Activated T-cell treated with anti-CD3 and anti-CD28 coated beads, Interleukin-2, amount 50 U/mL, for 48 hours (primary cell): ENCODE measurements at places on chromosomes 6 and 20.

DNA sequence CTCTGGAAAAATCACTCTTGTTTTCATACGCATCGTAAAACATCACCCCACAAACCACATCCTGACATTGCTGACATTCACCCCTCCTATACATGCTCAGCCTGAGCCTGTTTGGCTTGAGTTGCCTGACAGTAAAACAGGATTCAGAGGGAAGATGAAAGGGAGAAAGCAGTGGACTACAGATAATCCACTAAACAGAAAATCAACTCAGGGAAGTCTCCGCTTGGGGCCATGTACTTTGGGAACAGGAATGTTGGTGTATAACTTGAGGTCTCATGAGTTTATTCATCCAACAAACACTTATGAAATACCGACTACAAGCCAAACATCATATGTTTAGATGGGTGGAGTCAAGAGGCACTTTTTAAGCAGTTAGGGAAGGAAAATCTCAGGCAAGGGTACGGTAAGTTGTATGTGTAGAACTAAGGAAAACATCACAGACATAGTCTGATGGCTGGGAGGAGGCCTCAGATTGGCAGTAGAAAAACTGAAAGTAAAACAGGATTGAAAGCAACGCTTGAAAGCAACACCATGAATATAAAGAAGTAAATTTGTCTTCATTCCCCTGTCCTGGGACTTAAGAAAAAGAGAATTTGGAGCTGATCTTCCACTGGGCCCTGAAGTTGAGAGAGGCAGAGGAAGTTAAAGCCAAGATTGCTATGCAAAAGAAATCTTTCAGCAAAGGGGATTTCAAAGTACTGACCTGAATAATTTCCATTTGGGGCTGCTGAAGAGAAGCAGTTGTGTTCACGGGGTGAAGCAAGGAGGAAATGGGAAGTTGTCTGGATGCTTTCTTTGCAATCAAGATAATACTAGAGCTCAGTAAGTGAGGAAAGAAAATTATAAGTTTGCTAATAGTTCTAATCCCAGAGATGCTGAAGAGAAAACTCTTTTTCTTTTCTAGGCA is 28.8 kb downstream of the PDE7B start:
- DNase-seq, result peak; percentile 43

- no peak for DNase-seq
Measured at GRCh38 chr6:144319211-144319610, 34.1 kb downstream of the UTRN start.

- no peak for DNase-seq
Measured at GRCh38 chr20:20992686-20993360, 113.3 kb downstream of the LINC00237 start.

DNA sequence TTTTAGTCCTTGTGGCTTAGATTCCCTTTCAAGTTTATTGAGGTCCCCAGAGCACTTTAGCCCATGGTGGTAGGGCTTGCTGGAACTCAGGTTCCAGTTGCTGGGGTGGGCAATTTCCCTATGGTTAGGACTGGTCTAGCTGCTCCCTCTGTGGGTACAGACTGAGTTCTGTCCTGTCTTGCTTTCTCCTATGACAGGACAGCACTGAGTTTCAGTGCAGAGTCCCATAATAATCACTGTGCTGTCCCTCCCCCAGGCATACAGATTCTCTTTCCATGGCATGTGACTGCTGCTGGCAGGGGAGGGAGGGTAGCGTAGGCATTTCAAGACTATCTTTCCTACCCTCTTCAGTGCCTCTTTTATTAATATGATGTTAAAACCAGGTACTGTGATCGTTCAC is 17.1 kb upstream of the ERVFRD-1 start:
- DNase-seq, result no peak

DNA sequence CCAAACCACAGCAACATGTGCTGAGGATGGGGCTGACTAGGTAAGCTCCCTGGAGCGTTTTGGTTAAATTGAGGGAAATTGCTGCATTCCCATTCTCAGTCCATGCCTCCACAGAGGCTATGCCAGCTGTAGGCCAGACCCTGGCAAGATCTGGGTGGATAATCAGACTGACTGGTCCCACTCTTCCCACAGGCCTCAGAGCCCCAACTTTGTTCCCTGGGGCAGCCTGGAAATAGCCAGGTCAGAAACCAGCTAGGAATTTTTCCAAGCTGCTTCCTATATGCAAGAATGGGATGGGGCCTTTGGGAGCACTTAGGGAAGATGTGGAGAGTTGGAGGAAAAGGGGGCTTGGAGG is 1.5 kb upstream of the VEGFA start:
- DNase-seq, result no peak

- no peak for DNase-seq
Measured at GRCh38 chr6:122702841-122703240, 76.7 kb upstream of the FABP7 start.

DNA sequence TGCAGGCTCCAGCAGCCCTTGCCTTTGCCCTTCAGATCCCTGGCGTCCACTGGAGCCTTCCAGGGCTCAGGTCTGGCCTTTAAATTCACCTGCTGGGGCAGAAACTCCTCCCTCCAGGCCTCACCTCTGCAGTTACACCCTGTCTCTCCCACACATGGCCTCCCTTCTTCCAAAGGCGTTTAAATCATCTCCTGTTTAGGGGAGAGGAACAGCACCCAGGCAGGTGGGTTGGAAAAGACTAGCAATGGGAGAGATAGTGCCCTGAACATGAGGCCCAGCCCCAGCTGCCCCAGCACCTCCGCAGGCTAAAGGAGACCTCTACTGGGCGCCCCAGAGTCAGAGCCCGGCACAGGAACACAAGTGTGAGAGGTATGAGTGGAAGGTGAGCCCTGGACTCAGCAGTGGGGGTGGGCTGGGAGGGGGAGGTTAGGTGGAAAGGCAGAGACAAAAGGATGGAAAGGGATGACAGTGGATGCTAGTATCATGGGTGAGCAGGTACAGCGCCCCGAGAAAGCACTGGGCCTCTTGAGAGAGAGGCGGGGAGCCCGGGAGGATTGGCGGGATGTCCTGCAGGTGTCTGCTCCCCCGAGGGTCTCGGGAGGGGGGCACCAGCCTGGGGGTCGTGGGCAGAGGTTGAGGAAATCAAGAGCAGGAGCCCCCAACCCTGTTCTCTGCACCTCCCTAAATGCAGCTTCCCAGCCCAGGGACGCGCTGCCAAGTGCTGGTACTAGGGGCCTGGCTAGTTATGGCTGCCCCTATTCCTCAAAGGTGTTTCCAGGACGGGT is at the start of gene CST9:
Gene CST9, minus strand, starts transcription at position 51 of the 785 bp plus-strand sequence. CDS start 53 bp downstream, outside the sequence.
- DNase-seq, result no peak

GRCh38 chr6:85390105-85390728 is 59.7 kb upstream of the NT5E start:
- DNase-seq, result no peak

GRCh38 chr6:4658486-4658885 is 117.7 kb upstream of the CDYL start:
- DNase-seq, result no peak

- no peak for DNase-seq
Measured at GRCh38 chr20:2136275-2136674, 34.6 kb downstream of the STK35 start.

- DNase-seq, result no peak
Measured at GRCh38 chr20:41865938-41866337, 247.8 kb upstream of the CHD6 start.

GRCh38 chr20:37559312-37560027 is 31.8 kb upstream of the BLCAP start:
- DNase-seq, result no peak

GRCh38 chr6:44047179-44047546 is 80.1 kb downstream of the MRPL14 start:
- DNase-seq, result no peak

- no peak for DNase-seq
Measured at GRCh38 chr20:47350691-47351545, 5.6 kb downstream of the ZMYND8 start.

DNA sequence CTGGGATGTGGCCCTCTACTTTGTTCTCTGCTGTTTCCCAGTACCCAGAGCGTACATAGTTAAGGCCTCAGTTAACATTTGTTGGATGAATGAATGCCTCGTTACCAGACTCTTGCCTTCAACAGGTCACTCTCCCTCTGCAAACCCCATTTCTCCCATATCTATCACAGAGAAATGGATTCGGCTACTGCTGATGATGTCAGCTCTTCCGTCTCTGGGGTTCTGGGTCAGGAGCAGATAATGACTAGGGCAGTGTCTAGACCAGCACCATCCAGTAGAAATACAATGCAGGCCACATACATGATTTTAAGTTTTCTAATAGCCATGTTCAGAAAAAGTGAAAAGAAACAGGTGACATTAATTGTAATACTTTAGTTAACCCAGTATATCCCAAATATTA is 47.9 kb downstream of the TOX2 start:
- DNase-seq, result no peak

DNA sequence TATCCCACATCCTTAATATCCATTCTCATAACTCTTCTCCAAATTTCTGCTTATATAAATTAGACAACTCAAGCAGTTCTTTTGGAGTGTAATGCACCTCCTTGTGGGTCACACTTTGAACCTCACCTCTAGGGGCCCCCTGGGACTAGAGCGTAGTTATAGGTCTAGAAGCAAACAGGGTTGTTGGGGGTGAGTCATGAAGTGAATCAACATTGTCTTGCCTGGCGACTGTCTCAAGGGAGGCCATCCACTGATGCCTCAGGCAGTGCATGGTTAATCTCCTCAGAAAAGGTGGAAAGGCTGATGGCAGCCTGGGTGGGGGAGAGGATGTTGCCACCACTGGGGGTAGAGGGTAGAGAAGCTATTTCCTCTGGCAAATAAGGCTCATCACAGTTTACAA is 129.1 kb downstream of the TNFRSF21 start:
- no peak for DNase-seq

DNA sequence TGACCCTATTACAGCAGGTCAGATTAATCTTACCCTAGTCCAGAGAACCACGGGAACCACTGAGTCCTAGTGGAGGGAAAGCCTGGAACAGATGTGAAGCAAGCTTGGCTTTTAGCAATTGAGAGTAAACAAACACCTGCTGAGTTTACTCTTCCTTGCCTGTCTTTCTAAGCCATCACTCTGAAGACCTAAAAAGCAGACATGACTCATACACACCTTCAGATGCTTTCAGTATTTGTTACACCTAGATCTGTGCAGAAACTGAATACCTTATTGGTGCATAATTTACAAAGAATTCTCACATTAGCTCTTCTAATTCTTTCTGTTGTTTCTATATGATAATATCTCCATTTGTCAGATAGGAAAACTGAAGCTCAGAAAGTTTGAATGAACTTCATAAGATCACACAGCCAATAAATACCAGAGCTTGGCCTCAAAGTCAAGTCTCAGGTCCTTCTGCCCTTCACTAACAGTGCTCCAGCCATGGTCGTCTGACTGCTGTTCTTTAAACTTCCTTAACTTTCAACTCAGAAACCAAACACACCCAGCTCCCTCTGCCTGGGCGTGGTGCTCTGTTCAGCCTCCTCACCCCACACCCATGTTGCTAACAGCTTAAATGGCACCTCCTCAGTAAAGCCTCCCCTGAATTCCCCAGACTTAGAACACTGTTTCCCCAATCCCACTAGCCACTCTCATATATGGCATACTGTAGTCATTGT is 8.6 kb upstream of the GABBR1 start:
- DNase-seq, result no peak

- peak; percentile 64 for DNase-seq
Measured at GRCh38 chr20:63873477-63873971, 8.5 kb downstream of the TPD52L2 start.

GRCh38 chr20:51337126-51337805 is 205.3 kb downstream of the NFATC2 start:
- DNase-seq, result no peak

- DNase-seq, result no peak
Measured at GRCh38 chr20:45405571-45406259, 2.4 kb upstream of the DBNDD2 start.

DNA sequence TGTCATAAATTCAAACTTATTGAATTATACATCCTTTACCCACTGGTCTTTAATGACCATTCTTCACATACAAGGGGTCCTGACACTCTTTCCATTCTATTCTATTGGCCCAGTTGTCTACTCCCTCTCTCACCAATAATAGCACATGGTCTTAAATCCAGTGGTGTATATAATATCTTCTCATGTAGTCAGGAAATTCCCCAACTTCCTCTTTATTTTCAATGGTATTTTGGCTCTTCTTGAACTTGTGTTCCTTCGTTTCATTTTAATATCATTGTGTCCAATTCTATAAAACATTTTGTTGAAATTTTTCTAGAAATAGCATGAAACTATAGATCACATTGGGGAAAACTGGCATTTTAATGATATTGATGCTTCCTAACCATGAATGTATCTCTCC is 36.8 kb downstream of the PSMB9 start:
- DNase-seq, result no peak

GRCh38 chr6:54100411-54101006 is 10.7 kb upstream of the MLIP start:
- DNase-seq, result no peak

GRCh38 chr6:167394339-167394738 is 69.5 kb downstream of the TTLL2 start:
- no peak for DNase-seq

- DNase-seq, result no peak
Measured at GRCh38 chr6:145349950-145350510, 385.3 kb downstream of the EPM2A start.

GRCh38 chr6:31874084-31874670 is 4.6 kb downstream of the SLC44A4 start:
- DNase-seq, result no peak

DNA sequence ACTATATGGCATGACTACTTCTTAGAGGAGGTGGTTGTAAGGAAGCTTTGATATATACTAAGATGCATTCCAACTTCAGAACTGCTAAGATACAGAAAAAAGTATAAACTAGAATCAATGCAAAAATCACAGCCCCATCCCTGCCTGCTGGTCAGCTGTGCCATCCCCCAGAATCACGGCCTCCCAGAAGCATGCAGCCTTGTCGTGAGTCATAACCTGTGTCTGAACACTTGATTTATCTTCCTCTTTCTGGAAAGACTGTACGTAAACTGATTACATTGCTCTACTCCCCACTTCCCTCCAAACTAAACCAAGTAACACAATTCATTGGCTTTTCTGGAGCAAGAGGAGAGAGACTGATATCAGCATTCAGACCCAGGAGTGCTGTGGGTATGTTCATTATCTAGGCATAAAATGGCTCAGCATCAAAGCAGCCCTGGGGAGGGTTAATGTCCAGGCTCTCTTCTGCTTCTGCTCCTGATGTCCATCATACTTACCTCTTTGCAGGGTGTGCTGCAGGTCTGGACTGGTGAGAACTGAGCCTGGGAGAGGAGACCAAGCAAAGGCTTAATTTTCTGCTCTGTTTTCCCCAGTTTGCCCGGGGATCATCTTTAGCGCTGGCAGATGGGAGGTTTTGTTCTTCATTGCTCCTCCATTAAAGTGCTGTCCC is 18.4 kb downstream of the SCP2D1 start:
- DNase-seq, result no peak

- DNase-seq, result peak; percentile 34
Measured at GRCh38 chr6:132354517-132355167, 46.6 kb downstream of the MOXD1 start.
